ENCODE measurements at places on chromosomes 7 and 10.

GRCh38 chr7:140918236-140918635 lies 6.5 kb downstream of the BRAF start:
- no peak for DNase-seq

GRCh38 chr7:6422926-6423632 lies 24.7 kb downstream of the DAGLB start:
- no peak for DNase-seq

- DNase-seq = no peak
Observed at GRCh38 chr10:47336387-47337134, 11.6 kb upstream of the RBP3 start.

DNA sequence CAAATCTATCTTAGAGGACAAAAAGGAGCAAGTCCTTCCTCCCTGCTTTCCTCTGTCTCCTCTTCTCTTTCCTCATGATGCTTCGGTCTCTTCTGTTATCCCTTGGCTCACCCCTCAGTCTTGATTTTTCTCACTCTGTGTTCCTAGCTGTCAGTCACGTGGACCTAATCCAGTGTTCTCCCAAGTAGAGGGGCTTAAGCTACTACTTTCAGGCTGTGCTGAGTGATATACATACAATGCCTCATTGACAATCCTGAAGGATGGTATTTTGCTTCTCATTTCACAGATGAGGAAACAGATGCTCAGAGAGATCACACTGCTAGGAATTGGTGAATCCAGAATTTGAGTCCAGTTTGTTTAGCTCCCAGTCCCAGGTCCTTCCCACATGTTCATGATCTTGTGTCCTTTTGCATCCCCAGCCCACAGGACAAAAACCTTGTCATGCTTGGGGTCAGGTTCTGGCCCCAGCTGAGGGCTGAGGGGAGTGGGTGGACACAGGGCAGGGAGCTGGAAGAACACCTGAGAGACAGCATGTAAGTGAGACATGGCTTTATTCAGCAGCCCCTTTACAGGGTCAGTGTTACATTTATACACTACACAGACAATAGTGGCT lies 50.5 kb upstream of the KMT2E start:
- no peak for DNase-seq

DNA sequence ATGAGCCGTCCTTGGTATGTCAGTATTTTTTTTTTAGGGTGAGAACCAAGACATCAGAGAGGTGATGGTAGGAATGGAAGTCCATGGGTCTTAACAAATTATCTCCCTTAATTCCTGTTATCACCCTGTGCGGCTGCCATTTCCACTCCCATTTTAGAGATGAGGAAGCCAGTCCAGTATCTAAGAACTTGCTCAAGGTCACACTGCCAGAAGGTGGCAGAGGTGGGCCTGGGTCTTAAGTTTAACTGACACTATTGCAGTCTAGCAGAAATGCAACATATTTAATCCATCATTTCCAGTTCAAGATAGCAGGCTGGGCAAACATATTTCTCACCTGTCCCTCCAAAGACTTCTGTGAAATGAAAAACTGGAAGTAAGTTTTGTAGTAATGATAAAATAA lies 108.3 kb downstream of the GLI3 start:
- no peak for DNase-seq

DNA sequence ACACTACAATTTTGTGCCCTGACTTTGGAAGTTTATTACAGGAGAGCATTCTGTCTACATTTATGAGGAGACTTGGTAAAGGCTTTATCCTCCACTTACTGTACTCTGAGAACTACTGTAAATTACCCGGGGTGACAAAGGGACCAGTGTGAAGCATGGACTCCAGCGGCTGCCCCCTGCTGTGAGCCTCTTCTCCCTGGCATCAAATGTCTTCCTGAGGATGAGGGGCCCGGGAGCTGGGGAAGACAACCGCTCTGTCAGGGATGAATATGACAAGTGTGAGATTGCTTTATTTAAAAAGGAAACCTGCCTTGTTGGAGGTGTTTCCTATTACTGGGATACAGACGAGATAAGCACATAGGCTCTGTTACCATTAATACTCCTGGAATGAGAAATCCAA lies 714.8 kb downstream of the CCSER2 start:
- DNase-seq = no peak

DNA sequence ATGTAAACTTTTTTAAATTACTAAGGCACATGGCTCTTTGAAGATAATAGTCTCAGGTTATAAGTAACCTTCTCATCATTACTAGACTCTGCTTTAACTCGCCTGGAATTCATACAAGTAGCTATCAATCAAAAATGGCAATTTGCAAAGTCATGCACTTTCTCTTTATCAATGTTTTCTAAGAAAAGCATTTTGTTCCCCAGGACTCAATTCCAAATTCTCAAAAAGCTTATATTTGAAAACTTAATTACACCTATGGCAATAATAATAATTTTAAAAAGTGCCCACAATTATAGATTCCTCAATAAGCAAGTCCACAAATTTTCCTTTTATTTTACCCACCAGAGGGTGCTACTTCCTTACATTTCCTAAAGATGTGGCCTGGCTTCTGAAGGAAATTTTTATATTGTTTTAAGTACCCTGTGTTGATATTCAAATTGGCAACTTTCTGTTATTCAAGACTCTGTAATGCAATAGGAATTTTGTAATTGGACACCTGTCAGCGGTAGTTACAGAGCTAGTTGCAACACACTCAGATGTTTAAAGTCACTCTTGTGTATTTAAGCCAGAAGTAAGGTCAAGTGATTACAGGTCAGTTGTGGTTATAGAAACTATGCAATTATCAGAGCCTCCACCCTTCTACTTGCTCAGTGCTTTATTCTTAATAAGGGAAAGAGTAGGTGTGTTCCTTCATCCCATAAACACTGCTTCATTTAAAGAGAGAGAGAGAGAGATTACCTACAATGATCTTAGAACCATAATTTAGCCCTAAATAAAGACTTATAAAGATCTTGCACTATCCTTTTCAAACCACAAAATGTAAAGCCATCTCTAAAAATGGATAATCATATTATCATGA lies 47.1 kb upstream of the HYAL4 start:
- DNase-seq = no peak

- DNase-seq = peak; percentile 47
Observed at GRCh38 chr10:3757638-3758490, 27.1 kb downstream of the KLF6 start.

- DNase-seq = no peak
Observed at GRCh38 chr10:71084818-71085126, 127.6 kb upstream of the UNC5B start.

- no peak for DNase-seq
Observed at GRCh38 chr7:138396251-138397070, 63.6 kb upstream of the TRIM24 start.

DNA sequence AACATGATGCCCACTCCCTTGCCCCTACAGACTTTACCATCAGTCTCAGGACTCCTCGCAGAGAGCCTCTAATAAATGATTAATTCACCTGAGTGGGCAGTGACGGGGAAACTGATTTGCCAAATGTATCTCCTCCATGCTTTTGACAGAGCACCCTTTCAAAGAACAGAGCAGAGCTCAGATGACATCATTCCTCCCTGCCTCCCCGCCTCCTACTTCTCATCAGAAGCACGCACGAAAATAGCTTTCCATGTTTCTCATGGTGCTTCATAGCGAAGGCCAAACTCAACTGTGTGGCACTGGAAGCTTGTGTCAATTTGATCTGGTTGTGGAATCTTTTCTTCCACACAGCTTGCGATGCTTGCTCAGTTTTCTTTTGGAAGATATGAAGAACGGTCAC lies 442.5 kb downstream of the RPS24 start:
- DNase-seq = no peak

DNA sequence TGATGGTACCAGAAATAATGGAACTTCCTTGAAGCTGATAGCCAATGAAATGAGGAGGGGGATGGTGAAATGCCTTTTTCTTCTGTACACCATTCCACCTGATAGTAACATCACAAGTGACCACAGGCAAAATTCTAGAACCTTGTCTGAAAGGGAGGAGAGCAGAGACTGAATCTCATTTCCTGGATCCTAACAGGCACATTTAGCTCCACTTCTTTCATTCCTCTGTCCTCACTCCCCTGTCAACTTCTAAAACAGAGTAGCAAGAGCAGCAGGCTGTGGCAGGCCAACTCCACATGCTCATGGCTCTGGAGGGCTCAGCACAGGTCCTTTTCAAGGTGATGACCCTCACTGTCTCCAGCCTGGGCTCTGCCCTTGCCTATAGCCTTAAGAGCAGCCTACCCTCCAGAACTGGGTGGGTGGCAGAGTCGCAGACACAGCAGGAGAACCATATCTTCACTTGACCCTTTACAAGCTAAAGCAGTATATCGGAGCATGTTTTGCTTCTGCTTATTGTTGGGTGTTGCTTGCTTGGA lies at the start of gene LRRC18:
Gene LRRC18, minus strand, starts transcription at position 51 of the 536 bp plus-strand sequence. CDS start 25,685 bp downstream, outside the sequence.
- DNase-seq = no peak
